ENCODE measurements at places on chromosomes 2 and 18.

- DNase-seq, result no peak
Observed at GRCh38 chr2:24259316-24259715, 84.5 kb downstream of the FAM228A start.

- DNase-seq, result no peak
Observed at GRCh38 chr2:43985359-43985758, 10.4 kb downstream of the LRPPRC start.

DNA sequence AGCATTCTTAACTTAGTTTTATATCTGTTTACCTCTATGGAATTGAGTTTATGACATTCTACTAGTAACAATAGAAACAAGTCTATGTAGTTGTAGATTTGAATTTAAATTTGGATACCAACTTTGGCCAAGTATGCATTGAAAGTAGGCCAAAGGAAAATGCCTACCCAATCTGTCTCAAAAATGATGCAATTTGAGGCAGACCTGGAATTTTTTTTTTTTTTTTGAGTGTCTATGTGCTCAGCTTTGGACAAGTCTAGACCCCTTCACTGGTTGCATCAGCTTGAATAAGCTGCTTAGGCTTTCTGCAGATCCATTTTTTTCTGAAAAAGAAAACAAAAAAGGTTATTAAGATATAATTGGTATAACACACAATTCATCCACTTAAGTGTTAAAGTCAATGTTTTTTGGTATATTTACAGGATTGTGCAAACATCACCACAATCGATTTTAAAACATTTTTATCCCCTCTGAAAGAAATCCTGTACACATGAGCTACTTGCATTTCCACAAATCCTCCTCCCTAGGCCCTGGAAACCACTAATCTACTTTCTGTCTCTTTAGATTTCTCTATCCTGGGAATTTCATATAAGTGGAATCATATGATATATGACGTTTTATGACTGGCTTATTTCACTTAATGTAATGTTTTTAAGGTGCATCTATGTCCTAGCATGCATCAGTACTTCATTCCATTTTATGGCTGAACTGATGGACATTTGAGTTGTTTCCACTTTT, 185.1 kb upstream of the CCDC68 start:
- no peak for DNase-seq

DNA sequence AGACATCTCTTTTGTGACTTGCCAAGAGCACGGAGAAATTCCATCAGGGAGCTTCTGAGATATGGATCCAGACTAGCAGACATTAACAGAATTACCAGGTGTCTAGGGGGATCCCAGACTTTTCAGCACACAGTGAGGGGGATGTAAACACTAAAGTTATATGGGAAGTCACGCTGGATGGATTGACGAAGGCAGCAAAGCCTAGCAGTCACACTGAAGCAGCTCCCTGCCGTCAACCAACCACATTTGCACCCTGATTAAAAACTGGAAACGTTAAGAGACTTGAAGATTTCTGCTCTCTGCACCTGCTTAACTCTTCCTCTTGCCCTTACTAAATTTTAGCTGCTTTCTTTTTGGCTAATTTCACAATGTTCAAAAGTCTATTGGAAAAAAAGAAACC, 62.5 kb upstream of the BCL2L11 start:
- DNase-seq, result no peak

- DNase-seq, result no peak
Observed at GRCh38 chr2:5587766-5588165, 104.4 kb upstream of the SOX11 start.

GRCh38 chr2:126826491-126826890, 72.2 kb upstream of the TEX51 start:
- DNase-seq, result no peak

DNA sequence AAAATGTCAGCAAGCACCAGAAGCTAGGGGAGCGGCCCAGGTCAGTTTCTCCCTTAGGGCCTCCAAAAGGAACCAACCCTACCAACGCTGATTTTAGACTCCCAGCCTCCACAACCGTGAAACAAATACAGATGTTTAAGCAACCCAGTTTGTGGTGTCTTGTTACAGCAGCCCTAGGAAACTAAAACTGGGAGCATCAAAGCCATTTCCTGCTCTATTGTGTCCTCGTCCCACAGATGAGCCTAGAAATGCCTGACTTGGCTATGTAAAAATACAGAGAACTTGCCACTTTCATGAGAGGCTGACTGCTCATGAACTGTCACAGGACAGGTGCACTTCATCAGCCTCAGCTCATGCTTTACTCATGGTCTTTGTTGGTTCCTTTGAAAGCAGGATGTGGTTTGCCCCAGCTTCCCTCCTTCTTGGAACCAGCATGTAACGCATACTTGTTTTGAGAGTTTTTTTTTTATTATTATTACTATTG, 97.6 kb upstream of the SLC39A10 start:
- DNase-seq, result peak; percentile 45
